ENCODE measurements at places on chromosomes 3 and 15. TPM values are rescaled to one million over a fixed set of nuclear protein-coding genes. Genes with fewer than 3 reads are reported as not detected.

The PAK6 gene
- 1.3 TPM for polyA plus RNA-seq

The HCN4 gene
- polyA plus RNA-seq = 0.07 TPM

The DAZL gene
- 0.16 TPM for polyA plus RNA-seq

The P2RY12 gene
- polyA plus RNA-seq = 0.59 TPM

The FANCD2 gene
- 6.6 TPM for polyA plus RNA-seq

The GPR87 gene
- 20.8 TPM for polyA plus RNA-seq

The IRAK2 gene
- polyA plus RNA-seq = 3.3 TPM

The PARP14 gene
- polyA plus RNA-seq = 18.9 TPM

The IL17RE gene
- polyA plus RNA-seq = 3.6 TPM

The CYP1A1 gene
- 0.11 TPM for polyA plus RNA-seq

The FBXL22 gene
- polyA plus RNA-seq = 0.68 TPM

The HTR3E gene
- 0.05 TPM for polyA plus RNA-seq

The AADACL2 gene
- 3.4 TPM for polyA plus RNA-seq

The PLA2G4E gene
- 0.62 TPM for polyA plus RNA-seq

The MYRIP gene
- 1.6 TPM for polyA plus RNA-seq

The FGF7 gene
- polyA plus RNA-seq = 5.0 TPM

The SLC27A2 gene
- polyA plus RNA-seq = 1.4 TPM

The PLSCR1 gene
- polyA plus RNA-seq = 98.8 TPM

The CAND2 gene
- polyA plus RNA-seq = 1.4 TPM

The GHSR gene
- polyA plus RNA-seq = not detected

The ADCY5 gene
- 1.7 TPM for polyA plus RNA-seq

The ZBTB20 gene
- 1.2 TPM for polyA plus RNA-seq

The SLC38A3 gene
- polyA plus RNA-seq = 0.18 TPM

The SIDT1 gene
- 12.6 TPM for polyA plus RNA-seq

The CPLX3 gene
- polyA plus RNA-seq = 1.1 TPM

The KNG1 gene
- 0.30 TPM for polyA plus RNA-seq

The GOLGA6L7 gene
- polyA plus RNA-seq = 0.05 TPM

The ESYT3 gene
- polyA plus RNA-seq = 0.27 TPM

The ONECUT1 gene
- 0.05 TPM for polyA plus RNA-seq

The SPINK8 gene
- 0.14 TPM for polyA plus RNA-seq

The ROPN1 gene
- polyA plus RNA-seq = 0.30 TPM

The PLA1A gene
- polyA plus RNA-seq = 3.0 TPM

The PRSS50 gene
- 0.27 TPM for polyA plus RNA-seq

The CFAP92 gene
- 2.0 TPM for polyA plus RNA-seq

The AHSG gene
- polyA plus RNA-seq = 0.23 TPM

The ZNF710 gene
- polyA plus RNA-seq = 21.9 TPM

The PP2D1 gene
- not detected for polyA plus RNA-seq

The ALDH1A3 gene
- 7.8 TPM for polyA plus RNA-seq

The FSD2 gene
- polyA plus RNA-seq = 0.05 TPM

The CLDN11 gene
- 1.5 TPM for polyA plus RNA-seq

The SPRED1 gene
- 5.3 TPM for polyA plus RNA-seq

The UBA3 gene
- polyA plus RNA-seq = 89.3 TPM

The FBXO45 gene
- polyA plus RNA-seq = 7.0 TPM

The FLNB gene
- 111 TPM for polyA plus RNA-seq

The CACNA2D2 gene
- 1.5 TPM for polyA plus RNA-seq

The FAM174B gene
- 8.8 TPM for polyA plus RNA-seq

The RASGRP1 gene
- polyA plus RNA-seq = 12.3 TPM

The TPRG1 gene
- 3.2 TPM for polyA plus RNA-seq

The PARP3 gene
- 11.2 TPM for polyA plus RNA-seq

The ALDH1A2 gene
- polyA plus RNA-seq = 1.8 TPM

The PEX5L gene
- 0.27 TPM for polyA plus RNA-seq

The SNRPA1 gene
- polyA plus RNA-seq = 71.4 TPM

The NOX5 gene
- 0.66 TPM for polyA plus RNA-seq

The CELF6 gene
- 17.7 TPM for polyA plus RNA-seq

The DPPA2 gene
- polyA plus RNA-seq = 0.62 TPM

The EPHB3 gene
- 1.1 TPM for polyA plus RNA-seq

Data from thymus (tissue), 14 donors.